ENCODE measurements at places on chromosomes 1 and 21. TPM values are rescaled to one million over a fixed set of nuclear protein-coding genes. Genes with fewer than 3 reads are reported as not detected.

DNA sequence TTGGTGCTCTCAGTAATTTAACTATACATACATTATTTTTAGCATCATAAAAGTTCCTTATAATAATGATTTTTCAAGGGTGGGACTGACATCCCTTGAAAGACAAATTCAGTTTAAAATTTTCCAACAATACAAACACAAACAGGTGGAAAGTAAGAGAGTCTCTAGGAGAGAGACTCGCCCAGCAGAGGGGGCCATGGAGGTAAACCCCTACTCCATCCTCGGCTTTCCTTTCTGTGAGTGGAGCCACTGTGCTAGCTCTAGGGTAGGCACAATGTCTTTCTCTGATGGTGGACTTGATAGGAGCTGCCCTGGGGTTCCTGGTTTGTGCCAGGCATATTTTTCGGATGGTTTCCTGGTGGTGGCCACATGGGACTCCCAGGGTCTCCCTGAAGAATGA lies 8.3 kb downstream of the CSMD2 start:
- no peak for DNase-seq

The KLHL12 gene
- 28.5 TPM for total RNA-seq

GRCh38 chr1:180503280-180503862 lies 994 bp upstream of the ACBD6 start:
- DNase-seq: no peak

DNA sequence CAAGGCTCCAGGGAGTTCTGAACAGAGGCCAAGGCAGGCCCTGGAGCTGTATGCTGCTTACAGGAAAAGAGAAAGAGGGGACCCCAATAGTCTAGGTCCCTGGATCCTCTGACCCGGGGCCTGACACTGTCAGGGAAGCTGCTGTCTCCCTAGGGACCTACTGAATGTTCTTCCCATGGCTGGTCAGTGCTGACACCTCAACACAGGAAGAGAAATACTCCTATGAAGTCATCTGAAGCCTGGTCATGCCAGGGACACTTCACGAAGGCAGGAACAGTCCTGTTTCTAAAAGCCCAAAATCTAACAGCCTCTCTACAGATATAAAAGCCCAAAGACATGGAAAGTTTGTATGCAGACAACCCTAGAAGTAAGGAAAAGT lies 1.7 kb upstream of the LAD1 start:
- DNase-seq: no peak

The TM2D1 gene
- 36.8 TPM for total RNA-seq

DNA sequence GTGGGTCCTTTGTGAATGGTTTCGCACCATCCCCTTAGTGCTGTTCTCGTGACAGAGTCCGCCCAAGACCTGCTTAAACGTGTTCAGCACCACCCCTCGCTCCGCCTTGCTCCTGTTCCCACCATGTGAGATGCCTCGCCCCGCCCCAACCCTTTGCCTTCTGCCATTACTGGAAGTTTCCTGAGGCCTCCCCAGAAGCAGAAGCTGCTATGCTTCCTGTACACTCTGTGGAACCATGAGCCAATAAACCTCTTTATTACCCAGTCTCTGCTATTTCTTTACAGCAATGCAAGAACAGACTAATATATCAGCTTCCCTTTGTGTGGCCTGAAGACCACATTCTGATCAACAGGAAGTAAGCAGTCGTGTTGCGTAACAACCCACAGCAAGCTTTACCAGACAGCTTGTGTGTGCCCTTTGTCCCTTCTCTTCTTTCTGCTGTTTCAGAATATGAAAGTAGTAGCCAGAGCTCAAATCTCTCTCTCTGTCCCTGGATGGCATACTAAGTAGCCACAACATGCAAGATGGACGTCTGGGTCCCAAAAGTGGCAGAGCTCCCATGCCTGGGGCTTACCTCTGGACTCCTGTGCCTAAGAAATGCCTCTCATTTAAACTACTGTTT lies 14.1 kb downstream of the HENMT1 start:
- peak; percentile 87 for DNase-seq

- no peak for DNase-seq
Measured at GRCh38 chr1:51131185-51131584, 29.2 kb downstream of the C1orf185 start.

GRCh38 chr1:175138579-175138978 lies 54.0 kb downstream of the KIAA0040 start:
- DNase-seq: no peak

DNA sequence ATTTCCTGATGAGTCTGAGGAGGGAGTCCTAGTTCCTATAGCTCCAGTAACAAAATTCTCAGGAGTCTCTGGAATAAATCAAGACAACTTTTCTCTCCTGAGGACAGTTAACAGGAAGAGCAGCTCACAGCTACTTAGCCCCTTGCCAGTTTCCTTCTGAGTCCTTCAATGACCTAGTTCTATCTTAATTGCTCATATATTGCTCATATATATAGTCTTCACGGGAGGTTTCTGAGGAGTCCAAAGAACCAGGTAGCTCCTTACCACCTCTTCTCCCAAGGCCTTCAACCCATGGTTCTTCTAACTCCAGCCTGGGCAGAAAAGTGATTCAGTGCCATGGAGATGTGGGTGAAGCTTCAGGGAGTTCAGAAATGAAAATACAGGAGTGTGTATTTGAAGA lies 4.6 kb downstream of the AMIGO1 start:
- no peak for DNase-seq

DNA sequence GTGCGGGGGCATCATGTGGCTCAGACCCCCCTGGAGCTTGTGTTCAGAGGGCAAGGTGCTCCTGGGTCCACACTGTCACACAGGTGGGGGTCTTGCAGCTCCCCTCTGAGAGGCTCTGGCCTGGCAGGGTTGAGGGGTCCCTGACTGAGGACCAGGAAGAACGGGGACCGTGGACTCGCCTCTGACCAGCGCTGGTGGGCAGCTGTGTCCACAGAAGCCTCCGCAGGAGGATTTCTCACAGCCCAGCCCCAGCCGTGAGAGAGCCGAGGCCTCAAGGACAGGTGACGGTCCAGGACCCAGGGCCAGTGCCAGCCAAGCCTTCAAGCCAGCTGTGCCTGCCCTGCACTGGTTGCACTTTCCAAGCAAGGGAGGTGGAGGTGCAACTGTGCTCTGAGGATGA lies 63.5 kb upstream of the TTC34 start:
- peak; percentile 37 for DNase-seq

The WNT3A gene
- total RNA-seq: not detected

GRCh38 chr1:172545396-172546004 lies 12.6 kb downstream of the SUCO start:
- no peak for DNase-seq

The SPATA21 gene
- not detected for total RNA-seq

DNA sequence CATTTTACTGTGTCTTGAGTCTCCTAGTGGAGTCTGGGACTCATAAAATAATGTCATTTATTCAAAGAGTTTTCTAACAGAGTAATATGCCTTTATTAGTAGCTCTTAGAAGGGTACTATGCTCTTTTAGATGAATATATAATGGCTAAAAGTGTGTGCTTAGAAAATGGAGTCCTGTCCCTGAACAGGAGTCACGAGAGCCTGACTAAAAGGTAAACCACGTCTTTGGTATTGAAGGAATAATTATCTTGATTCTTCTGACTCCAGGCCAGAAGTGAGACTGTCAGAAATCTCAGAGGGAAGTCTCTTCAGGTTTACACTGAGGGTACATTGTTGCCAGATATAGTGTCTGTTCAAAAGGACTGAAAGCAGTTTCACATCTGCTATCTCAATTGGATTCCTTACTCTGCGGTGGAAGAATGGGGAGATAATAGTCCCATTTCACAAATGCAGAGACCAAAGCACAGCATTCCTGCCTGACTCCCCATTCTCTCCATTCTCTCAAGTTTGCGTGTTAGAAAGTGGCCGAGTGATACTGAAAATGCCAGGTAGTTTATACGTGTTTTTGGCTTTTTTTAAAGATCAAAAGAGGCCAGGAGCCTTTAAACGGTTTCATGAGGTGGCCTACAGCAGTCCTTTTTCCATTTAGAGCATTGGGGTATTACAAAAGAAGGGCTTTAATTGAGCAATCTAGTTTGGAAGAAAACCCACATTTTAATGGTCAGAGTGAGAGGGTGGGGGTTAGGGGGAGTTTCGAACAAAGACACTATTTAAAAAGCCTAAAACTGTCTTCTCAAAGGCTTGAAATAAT lies 176.6 kb downstream of the VPS13D start:
- no peak for DNase-seq

DNA sequence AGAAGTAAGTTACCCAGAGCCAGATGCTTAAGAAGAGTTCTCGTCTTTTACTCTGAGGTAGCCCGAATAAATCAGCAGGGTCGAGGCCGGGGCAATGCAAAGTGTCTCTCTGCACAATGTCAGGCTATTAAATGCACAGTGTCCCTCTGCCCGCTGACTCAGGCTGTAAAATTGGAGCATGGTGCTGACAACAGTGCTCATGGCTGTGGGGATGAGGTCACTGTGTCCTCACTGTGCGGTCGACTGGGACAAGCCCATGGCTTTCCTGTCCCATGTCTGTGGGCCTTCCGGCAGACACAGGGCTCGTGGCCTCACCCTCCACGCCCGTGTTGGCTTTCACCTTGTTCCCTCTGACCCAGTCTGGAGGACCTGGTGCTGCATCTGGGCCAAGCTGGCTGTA lies 14.6 kb upstream of the SLC2A1 start:
- no peak for DNase-seq

GRCh38 chr1:202143768-202144401 lies 652 bp downstream of the ARL8A start:
- DNase-seq: peak; percentile 48

- DNase-seq: no peak
Measured at GRCh38 chr1:77378723-77379535, 97.1 kb downstream of the AK5 start.

The PKP1 gene
- 1.6 TPM for total RNA-seq

The FAM72D gene
- not detected for total RNA-seq

The PLPPR4 gene
- total RNA-seq: 0.79 TPM

- no peak for DNase-seq
Measured at GRCh38 chr1:201889090-201889968, 631 bp downstream of the SHISA4 start.

The UBR4 gene
- total RNA-seq: 62.6 TPM

The TMPRSS2 gene
- total RNA-seq: not detected

GRCh38 chr1:204760350-204760749 lies 74.8 kb upstream of the LRRN2 start:
- no peak for DNase-seq

The RNF2 gene
- total RNA-seq: 10.6 TPM

The ZFP69 gene
- 2.2 TPM for total RNA-seq

DNA sequence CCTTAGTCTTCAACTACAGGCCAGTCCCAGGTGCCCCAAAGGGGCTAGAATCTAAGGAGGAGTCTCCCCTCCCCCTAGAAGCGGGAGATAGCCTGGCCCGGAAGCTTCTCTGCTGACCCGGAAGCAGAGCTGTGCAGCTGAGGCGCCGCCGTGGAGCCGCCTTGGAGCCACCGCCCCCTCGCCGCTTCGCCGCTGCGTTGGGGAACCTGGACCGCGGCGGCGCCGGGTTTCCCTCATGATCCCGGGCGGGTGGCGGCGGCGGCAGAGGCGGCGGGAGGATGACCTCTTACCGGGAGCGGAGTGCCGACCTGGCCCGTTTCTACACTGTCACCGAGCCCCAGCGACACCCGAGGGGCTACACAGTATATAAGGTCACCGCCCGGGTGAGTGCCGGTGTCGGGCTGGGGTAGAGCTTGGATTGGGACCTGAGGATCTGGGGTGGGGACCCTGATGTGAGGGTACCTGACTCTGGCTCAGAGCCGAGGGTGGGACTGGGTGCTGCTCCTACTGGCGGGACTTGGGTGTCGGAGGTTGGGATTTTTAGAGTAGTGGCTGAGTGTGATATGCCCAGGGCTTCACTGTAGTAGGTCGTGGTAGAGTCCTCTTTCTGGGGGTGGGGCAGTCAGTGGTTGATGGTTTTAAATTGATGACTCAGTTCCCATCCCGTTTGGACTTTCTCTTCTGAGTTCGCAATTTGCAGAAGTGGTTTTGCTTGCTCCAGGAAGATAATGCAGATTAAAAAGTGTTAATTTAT lies at the start of gene RPS6KC1:
Gene RPS6KC1 (plus strand): TSS at position 115 of the 754 bp plus-strand sequence. CDS start 164 bp downstream, at position 279.
- DNase-seq: peak; percentile 93

DNA sequence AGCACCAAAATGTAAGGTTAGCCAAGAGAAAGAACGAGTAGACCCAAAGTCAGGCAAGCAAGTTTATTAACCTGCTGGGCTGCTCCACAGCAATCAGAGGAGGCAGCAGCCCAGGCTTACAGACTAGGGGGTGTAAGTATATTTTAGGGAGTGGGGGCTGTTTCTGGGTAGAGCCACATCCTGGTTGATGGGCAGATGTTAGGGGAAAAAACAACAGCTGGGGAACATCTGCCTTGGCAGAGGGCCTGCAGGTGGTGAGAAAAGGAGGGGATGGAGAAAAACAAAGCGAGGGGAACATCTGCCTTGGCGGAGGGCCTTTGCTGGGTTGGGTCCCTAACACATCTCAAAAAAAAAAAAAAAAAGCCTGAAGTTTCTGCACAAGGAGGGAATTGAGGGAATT lies 9.7 kb upstream of the ZBTB48 start:
- no peak for DNase-seq

The TFF3 gene
- total RNA-seq: 10.8 TPM

The PLA2G2F gene
- total RNA-seq: not detected

DNA sequence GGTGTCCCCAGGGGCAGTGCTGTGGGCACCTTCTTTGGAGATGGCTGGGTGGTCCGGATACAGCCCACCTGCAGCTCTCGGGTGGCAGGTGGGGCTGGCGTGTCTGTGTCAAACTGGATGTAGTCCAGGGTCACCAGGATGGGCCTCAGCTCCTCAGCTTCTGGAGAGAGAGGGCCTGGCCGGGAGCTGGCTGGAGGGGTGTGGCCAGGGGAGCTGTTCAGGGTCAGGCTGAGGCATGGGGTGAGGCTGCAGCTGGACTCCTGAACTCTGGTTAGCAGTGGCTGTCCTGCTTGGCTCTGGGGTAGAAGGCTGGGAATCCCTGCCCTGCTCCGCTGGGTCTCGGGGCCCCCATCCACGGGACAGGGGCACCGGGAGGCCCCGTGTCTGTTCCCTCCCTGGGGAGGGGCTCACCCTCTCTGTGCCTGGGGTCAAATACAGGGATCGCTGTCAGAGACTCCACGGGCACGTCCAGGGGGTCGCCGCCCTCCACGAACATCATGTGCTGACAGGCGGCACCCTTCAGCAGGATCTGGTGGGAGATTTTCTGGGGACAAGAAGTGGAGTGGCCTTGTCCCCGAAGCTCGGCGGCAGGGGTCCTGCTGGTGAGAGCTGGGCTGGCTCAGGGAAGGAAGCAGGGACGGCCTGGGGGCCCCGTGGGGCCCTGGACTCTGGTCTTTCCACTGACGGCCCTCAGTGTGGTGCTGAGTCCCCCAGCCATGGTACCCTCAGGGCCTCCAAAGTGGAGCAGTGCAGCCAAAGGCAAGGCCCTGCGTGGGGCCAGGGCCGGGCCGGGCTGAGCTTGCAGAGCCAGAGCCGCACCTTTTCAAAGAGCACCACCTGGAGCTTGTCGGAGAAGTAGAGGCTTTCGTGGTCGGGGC lies 4.1 kb upstream of the TMEM52 start:
- DNase-seq: no peak

GRCh38 chr1:183318433-183318832 lies 99.7 kb downstream of the NMNAT2 start:
- peak; percentile 80 for DNase-seq

- no peak for DNase-seq
Measured at GRCh38 chr1:154418062-154418921, 13.1 kb downstream of the IL6R start.
